Dermis blood vessel endothelial cell (primary cell): ENCODE measurements at places on chromosomes 4 and X.

GRCh38 chr4:83212041-83212851, 72.4 kb downstream of the COQ2 start:
- DNase-seq, result no peak

DNA sequence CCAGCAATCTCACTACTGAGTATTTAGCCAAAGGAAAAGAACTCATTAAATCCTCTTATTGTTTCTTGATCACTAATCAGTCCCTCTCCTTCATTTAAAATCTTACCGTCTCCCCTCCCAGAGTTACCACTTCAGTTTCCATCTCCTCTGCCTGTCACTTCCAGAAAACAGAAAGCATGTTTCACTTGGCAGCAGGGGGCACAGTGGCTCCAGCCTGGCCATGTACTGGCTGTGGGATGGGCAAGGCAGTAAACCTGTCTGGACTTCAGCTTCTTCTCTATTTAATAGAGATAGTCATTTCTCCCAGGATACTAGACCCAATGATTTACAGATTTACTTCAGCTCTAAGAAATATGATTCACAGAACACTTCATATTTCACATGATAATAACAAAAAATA, 63.2 kb downstream of the CD40LG start:
- peak; percentile 50 for DNase-seq

DNA sequence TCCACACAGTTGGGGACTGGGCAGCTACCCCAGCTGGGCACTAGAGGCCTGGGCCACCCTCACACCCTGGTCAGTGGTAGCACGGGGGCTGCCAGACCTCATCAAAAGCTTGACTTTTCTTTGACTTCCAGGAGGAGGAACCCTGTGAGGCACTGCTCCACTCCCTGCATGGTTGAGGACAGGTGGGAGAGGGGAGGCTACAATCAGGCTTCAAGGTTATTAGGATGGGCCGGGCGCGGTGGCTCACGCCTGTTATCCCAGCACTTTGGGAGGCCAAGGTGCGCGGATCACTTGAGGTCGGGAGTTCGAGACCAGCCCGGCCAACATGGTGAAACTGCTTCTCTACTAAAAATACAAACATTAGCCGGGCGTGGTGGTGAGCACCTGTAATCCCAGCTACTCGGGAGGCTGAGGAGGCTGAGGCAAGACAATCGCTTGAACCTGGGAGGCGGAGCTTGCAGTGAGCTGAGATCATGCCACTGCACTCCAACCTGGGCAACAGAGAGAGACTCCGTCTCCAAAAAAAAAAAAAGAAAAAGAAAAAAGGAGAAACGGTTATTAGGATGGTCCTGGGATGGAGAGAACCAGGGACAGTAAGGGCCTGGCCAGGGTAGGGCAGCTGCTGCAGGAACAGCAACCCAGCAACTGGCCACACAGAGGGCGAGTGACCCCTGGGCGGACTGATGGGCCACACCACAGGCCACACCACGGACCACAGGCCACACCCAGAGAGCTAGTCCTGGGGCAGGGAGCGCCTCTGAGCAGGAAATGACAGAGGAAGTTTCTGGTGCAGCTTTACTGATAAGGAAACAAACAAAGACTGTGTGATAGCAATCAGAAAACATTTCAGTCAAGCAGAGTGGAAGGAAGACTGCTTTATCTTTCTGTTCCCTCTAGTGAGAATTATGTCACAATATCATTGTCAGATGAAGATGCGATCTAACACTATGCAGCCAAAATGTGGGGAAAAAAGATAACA, 20.5 kb upstream of the OPN1LW start:
- DNase-seq, result peak; percentile 66

GRCh38 chrX:2698604-2699003, 7.5 kb downstream of the CD99 start:
- no peak for DNase-seq

GRCh38 chr4:7196288-7196651, 3.9 kb downstream of the SORCS2 start:
- no peak for DNase-seq

DNA sequence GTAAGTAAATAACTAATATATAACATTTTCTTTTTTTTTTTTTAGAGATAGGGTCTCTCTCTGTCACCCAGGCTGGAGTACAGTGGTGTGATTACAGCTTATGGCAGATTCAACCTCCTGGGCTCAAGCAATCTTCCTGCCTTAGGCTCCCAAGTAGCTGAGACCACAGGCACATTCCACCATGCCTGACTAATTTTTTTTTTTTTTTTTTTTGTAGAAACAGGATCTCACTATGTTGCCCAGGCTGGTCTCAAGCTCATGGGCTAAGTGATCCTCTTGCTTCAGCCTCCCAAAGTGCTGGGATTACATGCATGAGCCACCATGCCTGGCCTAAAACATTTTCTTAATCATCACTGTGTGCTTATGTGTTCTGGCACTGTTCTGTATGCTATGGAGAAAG, 32.8 kb downstream of the MGARP start:
- no peak for DNase-seq
